ENCODE measurements at places on chromosomes 5 and 9.

DNA sequence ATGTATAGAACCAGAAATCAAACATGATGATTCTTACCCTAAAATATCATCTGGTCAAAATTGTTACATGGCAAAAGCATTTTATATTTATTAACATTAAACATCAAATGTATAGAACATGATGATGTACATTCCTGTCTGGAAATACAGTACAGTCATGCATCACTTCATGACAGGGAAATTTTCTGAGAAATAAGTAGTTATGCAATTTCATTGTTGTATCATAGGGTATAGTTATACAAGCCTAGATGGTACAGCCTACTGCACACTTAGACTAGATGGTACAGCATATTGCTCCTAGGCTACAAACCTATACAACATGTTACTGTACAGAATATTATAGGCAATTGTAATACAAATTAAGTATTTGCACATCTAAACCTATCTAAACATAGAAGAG, 64.6 kb upstream of the VCAN start:
- no peak for DNase-seq

DNA sequence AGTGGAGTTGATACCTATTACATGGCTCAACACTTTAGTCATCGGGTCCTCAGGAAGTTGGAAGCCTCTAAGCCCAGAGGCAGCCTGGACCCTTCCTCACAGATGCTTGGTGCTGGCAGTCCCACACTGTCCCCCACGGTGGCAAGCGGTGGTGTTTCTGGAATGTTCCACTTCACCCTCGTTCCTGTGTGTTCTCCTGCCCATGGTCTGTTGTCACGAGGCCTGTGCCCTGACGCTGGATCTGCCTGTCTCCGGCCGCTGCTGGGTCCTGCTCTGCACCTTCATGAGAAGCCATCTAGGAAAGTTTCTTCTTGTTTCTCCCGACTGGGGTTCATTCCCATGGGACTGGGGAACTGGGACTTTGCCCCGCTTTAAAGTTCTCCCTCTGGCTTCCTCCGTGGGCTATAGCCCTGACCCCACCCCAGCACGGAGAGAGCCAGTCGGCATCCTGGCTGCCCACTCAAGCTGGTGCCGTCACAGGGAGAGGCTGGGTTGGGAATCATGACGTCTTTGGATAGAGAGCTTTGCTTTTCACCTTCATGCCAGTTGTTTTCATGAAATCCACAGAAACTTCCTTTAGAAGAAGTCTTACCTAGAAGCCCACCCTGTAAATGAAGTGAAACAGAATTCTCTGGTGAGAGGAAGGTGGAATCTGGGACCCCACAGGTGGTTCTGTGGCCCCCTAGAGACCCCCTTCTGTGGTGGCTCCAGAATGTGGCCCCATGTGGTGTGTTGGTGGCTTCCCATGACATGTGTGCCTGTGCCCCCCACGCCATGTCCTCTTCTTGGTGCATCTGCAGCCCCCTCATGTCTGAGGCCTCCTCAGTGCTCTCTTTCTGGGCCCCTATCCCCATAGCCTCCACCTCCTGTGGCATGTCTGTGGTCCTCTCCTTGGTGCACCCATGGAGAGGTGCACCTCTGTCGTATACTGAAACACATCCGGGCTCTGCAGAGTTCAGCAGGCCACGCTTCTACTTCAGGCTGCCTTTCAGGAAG, 43.8 kb downstream of the TRIP13 start:
- DNase-seq: no peak

DNA sequence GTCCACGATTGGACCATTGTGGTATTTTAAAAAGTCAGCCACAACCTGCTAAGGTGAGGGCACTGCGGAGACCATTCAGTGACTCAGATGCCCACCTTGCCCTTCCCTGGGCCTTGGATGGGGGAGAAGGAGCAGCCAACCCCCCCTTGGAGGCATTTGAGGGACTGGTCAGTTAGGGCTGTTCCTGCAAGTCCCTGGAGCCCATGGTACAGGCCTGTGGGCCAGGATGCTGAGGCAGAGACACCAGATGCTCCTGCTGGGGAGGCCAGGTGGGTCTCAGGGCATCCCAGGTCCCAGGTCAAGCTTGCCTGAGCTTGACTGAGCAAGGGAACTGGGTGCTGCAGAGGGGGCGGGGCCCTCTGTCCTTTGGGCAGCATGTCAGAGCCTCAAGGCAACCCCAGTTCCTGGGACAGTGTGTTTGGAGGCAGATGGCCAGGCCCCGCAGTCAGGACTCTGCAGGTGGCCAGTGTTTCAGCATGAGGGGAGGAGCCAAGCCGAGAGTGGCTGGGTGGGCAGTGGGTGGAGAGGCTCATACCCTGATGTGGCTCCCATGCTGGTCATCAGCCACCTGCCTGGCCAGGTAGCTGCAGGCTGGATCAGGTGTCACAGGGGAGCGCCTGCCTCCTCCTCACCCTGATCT, 27.5 kb downstream of the SLC6A3 start:
- DNase-seq: no peak

DNA sequence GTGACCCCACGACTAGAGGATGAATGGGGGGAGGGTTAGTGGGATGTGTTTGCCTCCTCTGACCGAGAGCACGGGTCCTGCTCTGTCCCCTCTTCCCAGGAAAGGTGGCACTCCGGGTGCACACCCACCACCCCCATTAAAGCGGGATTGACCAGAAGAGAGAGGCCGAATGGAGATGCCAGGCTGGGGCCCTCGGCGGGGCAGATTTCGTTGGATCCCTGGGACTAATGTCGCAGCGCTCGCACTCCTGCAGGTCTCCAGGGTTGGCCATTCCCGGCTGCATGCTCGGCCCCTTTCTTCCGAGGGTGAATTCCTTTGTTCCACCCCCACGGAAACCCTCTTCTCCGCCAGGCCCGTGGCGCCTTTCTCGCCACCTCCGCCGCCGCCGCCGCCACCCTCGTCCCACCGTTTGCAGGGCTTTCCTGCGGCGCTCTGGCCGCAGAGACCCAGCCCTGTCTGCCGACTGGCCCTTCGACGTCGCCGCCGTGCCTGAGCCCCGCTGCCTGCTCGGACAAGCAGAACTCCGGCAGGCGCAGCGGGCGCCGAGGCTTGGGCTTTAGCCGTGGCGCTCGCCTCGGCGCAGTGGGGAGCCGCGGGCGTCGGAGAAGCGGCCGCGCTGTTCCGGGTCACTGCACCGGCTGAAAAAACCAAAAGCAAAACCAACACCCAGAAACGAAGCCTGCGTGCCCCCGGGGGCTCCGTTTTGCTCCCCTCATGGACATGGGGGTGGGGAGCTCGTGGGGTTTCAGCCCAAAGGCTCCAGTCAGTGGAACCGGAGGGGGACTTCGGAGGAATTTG, 11.8 kb downstream of the LMX1B start:
- DNase-seq: no peak

GRCh38 chr9:98173181-98173580, 19.3 kb downstream of the CORO2A start:
- DNase-seq: no peak

All from stimulated activated CD8-positive, alpha-beta memory T cell treated with anti-CD3 and anti-CD28 coated beads, Interleukin-12 subunit alpha, Interleukin-12 subunit beta, amount 100 ng/mL, for 1 hour (primary cell).